Activated CD8-positive, alpha-beta memory T cell treated with anti-CD3 and anti-CD28 coated beads for 24 hours (primary cell): ENCODE measurements at places on chromosomes 16 and 17.

- DNase-seq, result no peak
These were observed 33.7 kb upstream of the ALDH3A2 start for GRCh38 chr17:19614900-19615299.

- DNase-seq, result peak; percentile 68
These were observed at the start of gene FN3K for GRCh38 chr17:82734987-82735866. Gene FN3K (plus strand): TSS chr17:82735615. CDS start chr17:82735637, 22 bp downstream.

DNA sequence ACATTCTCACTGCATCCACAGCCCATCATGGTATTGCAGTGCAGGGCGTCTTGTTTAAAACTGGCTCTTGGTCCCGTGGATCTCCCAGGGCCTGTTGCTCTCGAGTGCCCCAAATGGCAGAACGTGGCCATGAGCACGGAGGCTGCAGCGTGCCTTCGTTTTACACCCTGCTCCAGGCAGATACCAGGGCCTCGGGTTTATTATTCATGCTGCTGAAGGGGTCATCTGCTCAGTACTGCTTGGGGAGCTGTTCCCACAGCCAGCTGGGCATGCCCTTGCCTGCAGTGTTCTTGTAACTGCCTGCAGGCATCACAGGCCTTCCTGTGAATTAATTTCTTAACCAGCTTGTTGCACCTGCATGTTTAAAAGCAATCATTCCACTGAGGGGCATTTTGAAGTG, 129.7 kb upstream of the CHMP6 start:
- peak; percentile 76 for DNase-seq

- DNase-seq, result no peak
These were observed 24.4 kb downstream of the PRMT7 start for GRCh38 chr16:68335175-68335574.

DNA sequence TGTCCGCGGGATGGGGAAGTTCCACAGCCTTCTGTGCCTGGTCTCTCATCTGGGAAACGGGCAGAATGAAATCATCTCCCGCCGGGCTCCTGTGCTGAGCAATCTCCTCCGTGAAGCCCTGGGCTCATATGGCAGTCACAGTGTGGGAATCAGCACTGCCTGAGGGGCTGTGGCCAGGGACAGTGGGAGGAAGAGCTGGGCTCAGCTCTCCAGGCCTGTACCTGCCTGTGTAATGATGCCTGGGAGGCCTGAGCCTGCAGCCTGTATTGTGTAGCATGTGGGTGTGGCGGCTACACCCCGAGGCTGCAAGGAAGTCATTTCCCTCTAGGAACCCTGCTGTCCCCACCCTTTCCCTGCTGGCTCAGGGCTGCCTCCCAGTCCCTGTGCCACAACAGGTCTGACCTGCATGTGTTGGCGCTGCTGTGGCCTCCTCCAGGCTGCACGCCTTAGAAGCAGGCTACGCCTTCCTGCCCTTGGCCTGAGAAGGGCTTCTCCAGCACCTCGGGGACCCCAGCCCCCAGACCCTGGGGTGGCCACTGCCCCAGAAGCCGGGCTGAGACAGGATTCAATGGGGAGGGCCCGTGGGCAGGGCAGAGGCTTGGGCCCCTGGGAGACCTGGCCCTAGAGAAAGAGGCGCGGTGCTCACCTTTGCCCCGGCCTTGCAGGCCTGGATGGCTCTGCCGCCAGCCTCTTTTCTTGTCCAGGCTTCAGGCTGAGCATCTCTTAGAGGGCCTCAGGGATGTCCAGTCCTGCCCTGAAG, 2.1 kb downstream of the ITGB4 start:
- no peak for DNase-seq

DNA sequence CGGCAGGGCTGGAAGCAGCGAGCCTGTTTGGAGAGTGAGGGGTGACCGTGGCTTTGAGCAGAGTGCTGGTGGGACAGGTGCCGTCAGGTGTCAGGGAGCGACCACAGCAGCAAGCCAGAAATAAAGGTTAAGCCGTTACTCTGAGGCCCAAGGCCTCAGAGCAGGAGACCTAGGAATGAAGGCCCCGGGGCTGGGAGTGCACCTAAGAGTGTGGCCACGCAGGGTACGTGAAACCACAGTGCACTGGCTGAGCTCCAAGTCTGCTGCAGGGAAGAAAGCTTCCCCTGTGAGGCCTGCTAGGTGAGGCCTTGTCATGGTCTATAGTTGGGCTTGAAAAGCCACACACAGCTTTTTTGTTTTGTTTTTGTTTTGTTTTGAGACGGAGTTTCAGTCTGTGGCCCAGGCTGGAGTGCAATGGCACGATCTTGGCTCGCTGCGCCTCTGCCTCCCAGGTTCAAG, 8.7 kb downstream of the CLUAP1 start:
- peak; percentile 78 for DNase-seq

DNA sequence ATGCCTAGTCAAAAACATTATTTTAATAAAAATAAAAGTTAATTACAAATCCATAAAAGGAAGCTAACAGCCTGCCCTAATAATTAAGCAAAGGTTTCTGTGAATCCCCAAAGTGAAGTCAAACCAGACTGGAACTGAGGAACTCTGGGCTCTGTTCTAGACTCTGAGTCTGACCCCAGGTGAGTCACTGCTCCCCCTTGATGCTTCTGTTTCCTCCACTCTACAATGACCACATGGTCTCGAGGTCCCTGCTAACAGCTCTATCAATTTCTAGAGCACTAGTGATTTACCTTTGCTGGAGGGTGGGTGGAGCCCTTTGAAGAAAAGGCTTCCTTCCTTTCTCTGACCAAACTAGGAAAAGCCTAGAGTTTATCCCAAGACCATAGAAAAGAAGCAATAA, 32.4 kb downstream of the XPO6 start:
- DNase-seq, result no peak

- no peak for DNase-seq
These were observed 426.1 kb upstream of the DYNLRB2 start for GRCh38 chr16:80114699-80115098.

- DNase-seq, result no peak
These were observed 27.9 kb downstream of the GABARAPL2 start for GRCh38 chr16:75593825-75594820.

- no peak for DNase-seq
These were observed 50.8 kb downstream of the PITPNM3 start for GRCh38 chr17:6505425-6506142.

DNA sequence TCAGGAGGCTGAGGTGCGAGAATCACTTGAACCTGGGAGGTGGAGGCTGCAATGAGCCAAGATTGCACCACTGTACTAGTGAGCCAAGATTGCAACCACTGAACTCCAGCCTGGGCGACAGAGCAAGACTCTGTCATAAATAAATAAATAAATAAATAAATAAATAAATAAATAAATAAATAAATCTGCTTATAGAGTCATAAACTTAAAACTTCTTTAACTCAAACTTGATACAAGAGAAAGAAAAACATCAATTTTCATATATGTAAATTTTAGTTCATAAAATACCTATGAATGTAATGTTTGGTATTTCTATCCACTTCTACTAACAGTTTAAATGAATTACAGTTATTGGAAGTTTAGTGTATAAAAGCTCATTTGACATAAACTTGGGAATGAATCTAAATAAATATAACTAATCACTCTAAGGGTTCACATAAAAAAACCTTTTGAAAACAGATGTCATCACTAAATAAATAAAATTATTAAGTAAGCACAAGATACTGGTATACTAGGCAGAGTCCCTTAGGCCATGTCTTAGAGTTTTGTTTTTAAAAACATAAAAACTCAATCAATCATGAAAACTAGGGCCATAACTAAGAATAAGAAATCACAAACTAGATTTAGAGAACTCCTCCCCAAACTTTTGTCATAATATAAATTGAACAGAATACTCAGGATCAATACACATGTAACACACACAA, 54.1 kb downstream of the SMURF2 start:
- DNase-seq, result no peak

DNA sequence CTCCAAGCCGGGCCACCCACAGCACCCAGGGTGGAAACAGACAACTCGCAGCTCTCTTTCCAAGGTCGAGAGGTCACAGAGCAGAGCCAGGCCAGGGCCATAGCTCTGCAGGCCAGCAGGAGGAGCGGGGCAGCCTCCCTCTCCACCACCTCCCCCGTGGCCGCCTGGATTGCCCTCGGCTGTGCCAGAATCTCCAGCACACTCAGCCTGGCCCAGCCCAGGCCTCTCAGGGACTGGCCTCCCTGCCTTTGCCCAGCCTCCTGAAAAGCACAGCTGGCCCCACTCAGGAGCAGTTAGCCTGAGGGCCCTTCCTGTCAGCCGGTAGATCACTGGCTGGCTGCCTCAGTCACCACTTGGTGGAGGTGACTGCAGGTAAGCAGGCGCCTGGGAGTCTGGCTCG, 85.8 kb upstream of the SEC14L1 start:
- DNase-seq, result no peak

GRCh38 chr17:32235588-32235987, 30.0 kb upstream of the RHBDL3 start:
- DNase-seq, result no peak

GRCh38 chr17:59848778-59849177, 44.0 kb downstream of the TUBD1 start:
- DNase-seq, result peak; percentile 65

- no peak for DNase-seq
These were observed 3.2 kb downstream of the MED31 start for GRCh38 chr17:6648181-6648580.

- DNase-seq, result no peak
These were observed 244.8 kb upstream of the DYNLRB2 start for GRCh38 chr16:80296034-80296433.
